WTC11 (cell line): ENCODE measurements at places on chromosomes 13 and 19. TPM values are rescaled to one million over a fixed set of nuclear protein-coding genes. Genes with fewer than 3 reads are reported as not detected.

DNA sequence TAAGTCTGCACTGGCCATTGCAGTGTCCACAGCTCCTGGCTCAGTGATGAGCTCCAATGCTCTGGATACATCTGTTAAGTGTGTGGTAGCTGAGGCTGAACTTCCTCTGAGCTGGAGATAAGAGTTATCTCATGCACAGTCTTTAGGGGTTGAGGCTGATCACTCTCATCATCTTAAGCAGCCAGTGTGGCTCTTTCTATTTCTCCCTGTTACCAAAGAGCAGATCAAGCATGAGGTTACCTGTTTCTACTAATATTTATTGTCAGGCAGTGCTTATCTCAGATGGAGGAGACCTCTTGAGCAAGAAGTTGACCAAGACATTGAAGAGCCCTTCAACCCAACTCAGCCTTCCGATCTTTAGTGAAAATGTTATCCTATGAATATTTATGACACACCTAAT lies 6.6 kb upstream of the OR10H2 start:
- DNase-seq: no peak

DNA sequence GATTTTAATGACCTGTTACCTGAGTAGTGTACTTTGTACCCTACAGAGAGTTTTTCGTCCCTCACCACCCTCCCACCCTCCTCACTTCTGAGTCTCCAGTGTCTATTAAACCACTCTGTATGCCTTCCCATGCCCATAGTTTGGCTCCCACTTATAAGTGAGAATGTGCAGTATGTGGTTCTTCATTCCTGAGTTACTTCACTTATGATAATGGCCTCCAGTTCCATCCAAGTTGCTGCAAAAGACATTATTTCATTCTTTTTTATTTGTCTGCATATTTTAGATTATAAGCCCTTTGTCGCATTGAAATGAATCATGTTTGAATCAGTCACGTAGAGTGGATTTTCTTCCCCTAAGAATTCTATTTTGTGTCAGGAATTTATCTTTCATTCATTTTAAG lies 12.2 kb upstream of the HTR2A start:
- DNase-seq: no peak

Gene LIN7B
- 5.1 to 5.7 TPM (median 5.1 TPM) in 3 replicates for total RNA-seq

DNA sequence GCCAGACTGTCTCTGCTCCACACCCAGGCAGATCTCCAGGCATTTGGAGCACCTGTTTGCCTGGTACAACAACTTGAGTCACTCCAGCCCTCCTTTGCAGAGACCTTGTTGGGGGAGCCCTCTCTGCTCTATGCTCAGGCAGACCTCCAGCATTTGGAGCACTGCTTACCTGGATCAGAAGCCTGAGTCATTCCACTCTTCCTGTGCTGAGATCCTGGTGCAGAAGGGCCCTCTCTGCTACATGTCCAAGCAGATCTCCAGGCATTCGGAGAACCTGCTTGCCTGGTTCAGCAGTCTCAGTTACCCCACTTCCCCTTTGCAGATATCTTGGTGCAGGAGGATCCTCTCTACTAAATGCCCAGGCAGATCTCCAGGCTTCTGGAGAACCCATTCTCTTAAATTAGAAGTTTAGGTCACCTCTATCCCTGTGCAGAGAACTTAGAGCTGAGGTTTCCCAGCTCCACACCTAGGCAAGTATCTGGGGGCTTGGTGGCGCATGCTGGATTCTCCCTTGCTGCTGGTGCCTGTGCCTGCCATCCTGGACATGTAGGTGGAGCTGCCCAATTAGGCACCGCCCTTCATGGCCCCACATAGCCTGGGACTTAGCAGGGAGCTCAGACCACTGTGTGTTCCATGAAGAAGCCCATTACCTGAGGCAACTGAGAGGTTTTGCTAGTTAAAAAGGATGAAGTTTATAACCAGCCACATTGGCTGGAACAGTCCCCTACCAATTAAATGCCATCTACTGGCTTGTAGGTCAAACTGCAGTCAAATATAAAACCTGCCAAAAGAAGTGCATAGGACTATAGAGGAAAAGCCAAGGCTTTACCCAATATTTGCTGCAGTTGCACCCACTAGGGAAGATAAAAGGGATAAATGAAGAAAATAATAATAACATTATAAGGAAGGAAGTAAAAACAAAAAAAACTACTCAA lies 97.6 kb upstream of the SLITRK6 start:
- DNase-seq: no peak

DNA sequence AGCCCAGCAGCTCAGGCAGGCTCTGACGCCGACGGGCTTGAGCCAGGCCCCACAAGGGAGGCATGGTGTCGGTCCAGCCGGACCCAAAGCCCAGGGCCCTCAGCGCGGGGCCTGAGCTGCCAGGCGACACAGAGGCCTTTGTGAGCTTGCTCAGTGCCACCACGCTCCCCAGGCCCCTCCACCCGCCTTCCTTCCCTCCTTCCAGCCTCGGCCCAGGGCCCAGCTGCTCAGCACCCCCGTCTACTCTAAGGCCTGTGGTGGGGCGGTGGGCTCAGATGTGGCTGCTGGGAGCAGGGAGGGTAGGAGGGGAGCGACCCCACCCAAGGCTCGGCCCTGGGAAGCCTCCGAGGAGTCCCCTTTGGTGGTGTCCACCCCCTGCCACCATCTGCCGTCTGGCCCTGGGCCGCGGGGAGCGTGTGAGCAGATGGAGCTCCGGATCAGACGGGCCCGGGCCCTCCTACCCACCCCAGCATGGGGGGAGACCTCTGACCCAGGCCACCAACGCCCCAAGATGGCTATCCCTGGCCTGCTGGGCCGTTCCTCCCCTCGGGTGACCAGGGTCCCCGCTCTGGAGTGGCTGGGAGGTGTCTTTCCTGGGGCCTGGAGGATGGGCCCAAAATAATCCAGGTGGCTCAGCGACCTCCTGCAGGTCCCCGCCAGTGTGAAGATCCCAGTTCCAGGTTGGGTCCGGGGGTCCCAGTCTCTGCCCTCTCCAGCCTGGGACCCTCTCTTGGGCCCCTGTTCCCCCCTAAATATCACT lies 7.8 kb downstream of the ZBTB7A start:
- DNase-seq: no peak

DNA sequence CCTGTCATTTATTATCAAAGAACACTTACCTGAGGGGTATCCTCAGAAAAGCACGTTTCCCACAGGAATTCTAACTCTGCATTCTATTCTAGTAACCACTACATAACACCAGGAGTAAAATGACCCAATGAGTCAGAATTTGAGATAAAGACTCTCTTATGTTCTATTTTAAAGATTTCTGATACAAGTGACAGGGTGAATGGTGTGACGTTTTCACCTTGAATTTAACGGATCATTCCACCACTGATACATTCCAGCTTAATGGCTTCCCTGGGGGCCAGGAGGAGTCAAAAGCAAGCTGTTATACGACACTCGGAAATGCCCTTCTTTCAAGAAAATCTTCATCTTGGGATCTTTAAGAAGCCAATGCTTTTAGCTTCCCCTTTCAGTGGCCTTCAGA lies 55.2 kb downstream of the SLC7A1 start:
- DNase-seq: no peak

- DNase-seq: peak; percentile 98
These were observed 5.7 kb downstream of the COMP start for GRCh38 chr19:18785179-18786124.

GRCh38 chr13:27133889-27134288 lies 37.7 kb downstream of the USP12 start:
- no peak for DNase-seq

DNA sequence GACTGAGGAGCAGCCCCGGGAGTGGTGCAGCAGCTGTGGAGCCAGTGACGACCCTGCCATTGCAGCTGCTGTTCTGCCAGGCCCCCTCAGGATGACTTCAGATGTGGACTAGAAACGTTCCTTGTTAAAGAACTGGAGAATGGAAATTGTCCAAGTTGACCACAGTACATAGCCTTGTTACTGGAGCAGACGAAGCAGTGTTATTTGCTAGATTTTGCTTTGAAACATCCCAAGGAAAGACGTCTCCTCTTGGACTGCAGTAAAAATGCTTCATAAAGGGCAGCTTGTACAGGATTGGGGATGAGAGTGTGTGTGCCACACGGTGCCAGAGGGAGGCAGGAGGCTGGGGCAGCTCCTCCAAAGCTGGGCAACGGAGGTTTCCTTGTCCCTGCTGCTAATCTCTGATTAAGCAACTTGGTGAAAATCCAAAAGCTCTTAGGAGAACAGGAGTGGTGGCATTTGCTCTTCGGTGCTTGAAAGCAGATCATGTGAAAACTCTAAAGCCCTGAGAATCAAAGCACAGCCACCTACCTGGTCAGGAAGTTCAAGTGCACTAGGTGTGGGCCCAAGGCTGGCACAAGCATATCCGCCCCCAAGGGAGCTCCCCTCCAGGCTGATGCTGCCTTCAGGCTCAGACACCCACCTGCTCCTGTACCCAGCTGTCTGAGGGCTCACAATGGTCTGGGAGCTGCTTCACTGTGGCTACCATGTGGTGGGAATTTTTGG lies 34.5 kb downstream of the SHISA2 start:
- DNase-seq: no peak

GRCh38 chr19:41993612-41994483 lies at the start of gene ATP1A3:
TSS of gene ATP1A3 (minus strand) at chr19:41994230. CDS start at chr19:41994076, 154 bp downstream.
- DNase-seq: peak; percentile 79

Gene SLC17A7
- 1.6 to 2.8 TPM (median 2.1 TPM) in 3 replicates for total RNA-seq

DNA sequence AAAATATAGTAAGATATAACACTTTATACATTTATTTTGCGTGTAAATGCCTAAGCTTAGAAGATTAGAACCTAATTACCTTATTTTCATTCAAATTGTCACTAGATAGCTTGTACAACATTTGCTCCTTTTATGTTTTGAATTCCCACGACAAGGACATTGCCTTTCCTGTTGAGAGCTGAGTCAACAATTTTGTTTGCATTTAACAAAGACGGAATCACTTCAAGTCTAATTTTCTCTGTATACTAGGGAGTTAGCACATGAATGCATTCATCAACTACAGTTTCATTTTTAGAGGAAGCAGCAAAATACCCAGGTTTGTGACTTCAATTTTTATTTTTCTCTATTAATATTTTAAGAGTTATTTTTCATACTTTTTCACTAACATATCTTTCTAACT lies 48.7 kb upstream of the PCCA start:
- no peak for DNase-seq

Gene CYP4F12
- not detected in 3 replicates for total RNA-seq

GRCh38 chr13:89684896-89685295 lies 1662.6 kb upstream of the MIR17HG start:
- DNase-seq: no peak

Gene HIPK4
- total RNA-seq: 0.21 to 0.31 TPM (median 0.25 TPM) in 3 replicates

Gene SWSAP1
- total RNA-seq: 2.4 to 3.9 TPM (median 3.0 TPM) in 3 replicates

Gene FCER2
- total RNA-seq: 0.37 to 0.48 TPM (median 0.46 TPM) in 3 replicates

GRCh38 chr19:23075031-23075733 lies 41.6 kb upstream of the ZNF730 start:
- peak; percentile 92 for DNase-seq

DNA sequence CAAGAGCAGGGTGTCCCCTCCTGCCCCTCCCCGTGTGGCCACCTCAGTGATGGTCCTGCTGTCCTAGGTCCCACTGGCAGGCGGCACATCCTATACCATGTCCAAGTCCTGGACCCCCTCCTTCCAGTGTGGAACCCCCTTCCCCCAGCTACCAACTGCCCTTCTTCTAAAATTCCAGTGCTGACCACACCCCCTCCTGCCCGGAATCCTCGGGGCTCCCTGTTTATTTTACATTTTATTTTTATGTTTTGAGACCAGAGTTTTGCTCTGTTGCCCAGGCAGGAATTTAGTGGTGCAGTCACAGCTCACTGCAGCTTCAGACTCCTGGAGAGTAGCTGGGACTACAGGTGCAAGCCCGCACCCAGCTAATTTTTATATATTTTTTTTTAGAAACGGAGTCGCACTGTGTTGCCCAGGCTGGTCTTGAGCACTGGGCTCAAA lies 945 bp upstream of the CPAMD8 start:
- no peak for DNase-seq

GRCh38 chr19:24098359-24098758 lies 11.4 kb downstream of the ZNF254 start:
- no peak for DNase-seq

DNA sequence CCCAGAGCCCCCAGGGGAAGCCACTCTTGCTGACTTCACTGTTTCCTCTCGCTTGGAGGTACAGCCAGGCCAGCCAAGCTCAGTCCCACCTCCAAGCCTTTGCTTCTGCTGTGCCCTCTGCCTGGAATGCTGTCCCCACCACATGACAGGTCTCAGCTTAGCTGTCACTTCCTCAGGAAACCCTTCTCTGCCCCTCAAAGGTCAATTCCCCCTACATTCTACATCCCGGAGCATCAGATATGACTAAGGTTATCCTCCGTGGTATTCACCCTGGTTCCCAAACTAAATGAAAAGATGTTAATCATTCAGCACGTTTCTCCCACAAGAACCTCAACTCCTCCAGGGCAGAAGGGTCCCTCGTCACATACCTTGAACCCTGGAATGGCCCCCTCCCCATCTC lies 53.5 kb downstream of the PTPRS start:
- no peak for DNase-seq

- no peak for DNase-seq
These were observed 280.6 kb downstream of the MTUS2 start for GRCh38 chr13:29100758-29101157.

Gene OLFM2
- 66.0 to 93.3 TPM (median 91.8 TPM) in 3 replicates for total RNA-seq

Gene PDX1
- not detected in 3 replicates for total RNA-seq

Gene TSSK6
- total RNA-seq: 4.7 to 7.8 TPM (median 7.7 TPM) in 3 replicates

Gene EPSTI1
- total RNA-seq: 0.37 to 2.1 TPM (median 0.73 TPM) in 3 replicates

Gene TINCR
- total RNA-seq: 0.60 to 0.85 TPM (median 0.76 TPM) in 3 replicates

DNA sequence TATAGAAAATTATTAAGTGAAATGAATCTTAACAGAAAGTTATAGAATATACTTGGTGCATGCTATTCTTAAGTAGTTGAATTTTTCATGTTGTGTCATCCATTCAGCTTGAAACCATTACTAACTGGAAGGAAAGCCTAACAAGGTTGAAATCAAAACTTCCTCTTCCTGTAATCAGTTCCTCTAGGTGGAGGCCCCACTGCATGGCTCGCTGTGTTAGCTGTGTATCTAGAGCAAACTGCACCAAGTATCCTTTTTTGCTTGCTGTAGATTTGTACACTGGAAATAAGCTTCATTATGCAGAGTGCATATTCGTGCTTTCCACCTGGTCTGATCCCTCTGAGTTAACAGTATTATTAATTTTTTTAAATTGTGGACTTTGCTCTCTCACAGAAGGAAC lies 1146.1 kb downstream of the EFNB2 start:
- DNase-seq: no peak

- DNase-seq: no peak
These were observed 118.2 kb upstream of the EDNRB start for GRCh38 chr13:78036841-78037240.

- no peak for DNase-seq
These were observed 65.9 kb downstream of the ZNF627 start for GRCh38 chr19:11663181-11663591.
